ENCODE measurements at places on chromosomes 16 and 17.

- no peak for DNase-seq
Measured at GRCh38 chr17:61450641-61451537, 1.3 kb upstream of the TBX4 start.

GRCh38 chr17:16418685-16419068 lies 3.3 kb downstream of the TRPV2 start:
- no peak for DNase-seq

- DNase-seq, result no peak
Measured at GRCh38 chr17:436571-436970, 84.0 kb upstream of the RPH3AL start.

DNA sequence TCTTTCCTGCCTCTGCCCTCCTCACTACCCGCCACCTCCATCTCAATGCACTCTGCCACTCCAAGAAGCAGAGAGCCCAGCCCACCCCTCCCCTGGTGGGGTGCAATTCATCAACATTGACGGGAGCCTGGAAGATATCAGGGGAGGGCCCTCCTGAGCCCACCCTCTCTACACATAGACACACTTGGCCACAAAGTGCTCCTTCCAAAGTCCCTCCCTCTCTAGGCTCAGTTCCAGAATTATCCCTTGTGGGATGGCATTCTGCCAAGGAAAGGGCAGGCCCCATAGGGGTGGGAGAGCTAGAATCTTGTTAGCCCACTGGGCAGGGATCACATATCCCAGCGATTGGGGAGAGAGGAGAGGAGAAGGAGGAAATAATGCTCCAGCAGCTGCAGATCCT lies 66.2 kb downstream of the TMEM132E start:
- DNase-seq, result no peak

GRCh38 chr16:89561884-89562599 lies 1.6 kb downstream of the RPL13 start:
- no peak for DNase-seq

DNA sequence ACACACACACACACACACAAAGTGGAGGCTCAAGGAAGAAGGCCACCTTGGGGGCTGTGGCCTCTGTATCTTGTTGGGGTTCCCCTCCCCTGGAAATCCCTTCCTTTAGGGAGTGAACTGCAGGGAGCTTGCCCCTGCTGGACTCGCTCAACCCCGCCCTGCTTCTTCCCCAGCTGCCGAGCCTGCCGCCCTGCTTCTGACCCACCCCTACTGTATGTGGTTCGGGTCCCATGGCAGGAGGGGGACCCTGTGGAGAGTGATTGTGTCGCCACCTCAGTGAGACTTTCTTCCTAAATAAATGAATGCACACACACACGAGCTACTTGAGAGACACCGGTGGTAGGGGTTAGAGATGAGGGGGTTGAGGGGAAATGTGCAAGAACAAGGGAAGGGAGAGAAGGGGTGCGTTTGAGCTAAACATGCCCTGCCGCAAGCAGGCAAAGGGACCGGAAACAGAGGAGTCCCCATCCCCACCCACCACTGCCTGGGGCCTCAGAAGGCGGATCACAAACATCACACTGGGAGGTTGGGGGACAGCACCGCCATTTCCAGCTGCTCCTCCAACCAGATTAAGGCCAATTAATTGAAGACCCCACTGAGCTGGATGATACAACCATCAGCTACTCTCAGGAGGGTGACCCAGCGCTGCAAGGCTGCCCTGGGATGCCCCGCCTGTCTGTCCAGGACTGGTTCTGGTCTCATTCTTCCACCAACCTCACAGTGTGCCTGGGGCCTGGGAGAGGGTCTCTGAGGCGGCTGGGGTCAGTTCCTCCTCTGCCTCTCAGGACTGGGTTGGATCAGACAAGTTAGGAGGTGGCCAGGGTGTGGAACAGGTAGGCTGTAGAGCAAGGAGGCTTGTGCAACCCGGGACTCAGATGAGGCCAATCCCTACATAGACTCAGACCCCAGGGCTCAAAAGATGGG lies 98.9 kb downstream of the SDK2 start:
- no peak for DNase-seq
